NCI-H2081 treated with DMSO at 0.1 percent for 48 hours (cell line): ENCODE measurements at places on chromosomes 6 and 20.

- no peak for DNase-seq
These were observed 71.0 kb downstream of the PLAGL1 start for GRCh38 chr6:143936778-143937667.

- DNase-seq: no peak
These were observed 64.0 kb upstream of the SGK1 start for GRCh38 chr6:134381959-134382358.

- DNase-seq: no peak
These were observed 5.4 kb downstream of the FBXO30 start for GRCh38 chr6:145809211-145809610.

DNA sequence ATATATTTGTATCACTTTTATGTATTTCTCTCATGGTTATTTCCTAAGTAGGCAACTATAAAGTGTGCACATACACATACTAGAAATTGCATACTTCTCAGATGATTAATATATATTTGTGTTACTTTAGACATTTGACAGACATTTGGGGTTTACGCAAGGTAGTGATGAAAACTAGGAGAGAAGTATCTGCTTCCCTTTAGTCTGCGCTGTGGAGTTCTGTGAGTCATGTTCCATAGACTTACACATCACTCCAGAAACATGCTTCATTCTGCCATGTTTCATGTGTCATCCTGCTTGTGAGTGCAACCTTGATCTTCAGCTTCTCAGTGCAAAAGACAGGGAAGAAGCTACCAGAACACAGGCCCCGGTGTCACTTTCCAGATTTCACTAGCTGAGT is 200.7 kb upstream of the BMP2 start:
- DNase-seq: no peak

- DNase-seq: no peak
These were observed 23.3 kb downstream of the EDN3 start for GRCh38 chr20:59323731-59324130.

DNA sequence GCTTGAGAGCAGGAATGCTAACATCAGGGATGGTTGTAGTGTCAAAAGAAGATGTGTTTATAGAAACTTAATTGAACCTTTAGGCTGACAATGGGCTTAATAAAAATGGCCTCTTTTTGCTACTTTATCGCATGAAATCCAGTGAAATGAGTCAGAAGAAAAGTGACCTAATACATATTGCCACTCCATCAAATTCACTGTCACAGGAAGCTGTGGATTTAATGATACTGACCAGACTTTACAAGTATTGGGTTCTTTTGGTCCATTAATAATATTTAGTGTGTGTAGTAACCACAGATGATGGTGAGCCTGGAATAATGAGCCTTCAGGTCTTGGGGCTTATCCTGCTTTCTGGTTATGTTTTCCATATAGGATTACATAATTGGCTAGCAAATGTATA is 231.8 kb upstream of the GMDS start:
- DNase-seq: no peak

- DNase-seq: no peak
These were observed 297.7 kb downstream of the DHX35 start for GRCh38 chr20:39259808-39260207.

DNA sequence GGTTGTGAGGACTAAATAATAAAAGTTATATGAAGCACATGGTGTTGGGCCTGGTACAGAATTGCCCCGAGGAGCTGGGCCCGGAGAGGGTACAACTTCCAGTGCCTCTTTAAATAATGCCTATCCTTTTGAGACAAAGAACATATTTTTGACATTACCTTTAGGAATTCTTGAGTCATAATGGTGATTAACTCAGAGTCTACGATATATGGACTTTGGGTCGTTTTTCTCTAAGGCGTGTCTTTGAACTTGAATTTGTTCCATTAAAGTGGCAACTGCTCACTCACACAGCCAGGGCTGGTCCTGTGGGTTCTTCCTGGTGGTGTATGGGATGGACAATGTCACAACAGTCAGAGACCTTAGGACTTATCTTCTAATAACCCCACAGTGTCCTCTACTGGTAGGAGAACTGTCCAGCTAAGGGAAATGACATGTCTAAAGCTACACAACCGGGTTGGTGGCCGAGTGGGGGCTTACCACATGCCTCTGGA is 106.5 kb downstream of the CDC5L start:
- DNase-seq: no peak
